Keratinocyte (primary cell): ENCODE measurements at places on chromosomes 7 and 10.

DNA sequence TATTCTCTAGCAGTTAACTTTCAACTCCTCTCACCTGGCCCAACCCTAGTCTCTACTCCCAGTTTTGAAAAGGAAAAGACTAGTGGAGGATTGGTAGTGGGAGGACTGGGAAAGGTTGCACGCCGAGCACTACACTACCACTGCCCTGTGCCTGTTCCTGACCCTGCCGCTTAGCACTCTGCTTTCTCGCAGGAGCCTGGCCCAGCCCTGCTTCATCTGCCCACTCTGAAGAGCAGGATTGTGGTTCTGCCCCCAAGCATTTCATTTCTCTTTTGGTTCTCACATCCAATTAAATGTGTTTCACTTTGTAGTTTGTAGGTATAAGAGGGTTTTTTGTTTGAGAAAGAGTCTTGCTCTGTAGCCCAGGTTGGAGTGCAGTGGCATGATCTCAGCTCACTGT is 31.5 kb upstream of the RBM20 start:
- DNase-seq = no peak
- no peak overlapping the region for H3K27ac ChIP-seq
- no peak overlapping the region for H3K4me3 ChIP-seq
- H3K27me3 ChIP-seq = peaks cover 3% of the 10 kb centered on the region
- peaks cover 4% of the 10 kb centered on the region for H3K4me1 ChIP-seq

GRCh38 chr7:25026156-25026555 is 46.2 kb upstream of the OSBPL3 start:
- H3K4me3 ChIP-seq = no peak overlapping the region
- no peak overlapping the region for H3K27ac ChIP-seq
- peaks cover 33% of the 10 kb centered on the region for H3K4me1 ChIP-seq
- H3K27me3 ChIP-seq = no peaks in the 10 kb centered on the region

DNA sequence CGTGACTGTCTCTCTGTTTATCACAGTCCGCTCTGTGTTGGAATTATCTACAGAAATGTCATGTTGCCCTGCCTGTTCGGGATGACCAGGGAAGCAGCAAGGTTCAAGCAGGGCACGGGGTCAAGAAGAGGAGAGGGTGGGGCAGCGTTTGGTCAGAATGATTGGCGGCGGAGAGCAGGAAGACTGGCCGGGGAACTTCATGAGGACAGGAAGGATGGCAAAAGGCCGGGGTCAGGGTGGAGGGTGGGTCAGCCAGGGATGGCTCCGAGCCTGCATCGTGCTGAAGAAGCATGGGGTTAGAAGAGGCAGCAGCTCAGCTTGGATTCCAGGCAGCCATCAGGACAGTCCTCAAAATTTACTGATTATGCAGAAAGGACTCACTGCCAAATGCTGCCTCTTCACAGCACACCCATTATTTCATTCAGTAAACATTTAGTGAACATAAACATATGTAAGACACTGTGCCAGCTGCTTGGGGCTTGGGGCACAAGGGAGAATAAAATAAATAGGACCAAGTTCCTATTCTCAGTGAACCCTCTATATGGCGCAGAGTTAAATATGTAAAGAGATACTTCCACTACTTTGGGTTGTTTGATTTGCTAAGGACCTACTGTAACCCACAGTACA is 42.8 kb downstream of the WNT2 start:
- H3K27ac ChIP-seq = no peak overlapping the region
- H3K36me3 ChIP-seq = no peaks in the 10 kb centered on the region
- no peak for DNase-seq
- H3K4me3 ChIP-seq = no peak overlapping the region

GRCh38 chr7:30835396-30835915 is 64.2 kb downstream of the MINDY4 start:
- no peaks in the 10 kb centered on the region for H3K36me3 ChIP-seq
- H3K4me3 ChIP-seq = no peak overlapping the region
- DNase-seq = no peak
- H3K4me1 ChIP-seq = no peaks in the 10 kb centered on the region
- H3K27ac ChIP-seq = no peak overlapping the region

DNA sequence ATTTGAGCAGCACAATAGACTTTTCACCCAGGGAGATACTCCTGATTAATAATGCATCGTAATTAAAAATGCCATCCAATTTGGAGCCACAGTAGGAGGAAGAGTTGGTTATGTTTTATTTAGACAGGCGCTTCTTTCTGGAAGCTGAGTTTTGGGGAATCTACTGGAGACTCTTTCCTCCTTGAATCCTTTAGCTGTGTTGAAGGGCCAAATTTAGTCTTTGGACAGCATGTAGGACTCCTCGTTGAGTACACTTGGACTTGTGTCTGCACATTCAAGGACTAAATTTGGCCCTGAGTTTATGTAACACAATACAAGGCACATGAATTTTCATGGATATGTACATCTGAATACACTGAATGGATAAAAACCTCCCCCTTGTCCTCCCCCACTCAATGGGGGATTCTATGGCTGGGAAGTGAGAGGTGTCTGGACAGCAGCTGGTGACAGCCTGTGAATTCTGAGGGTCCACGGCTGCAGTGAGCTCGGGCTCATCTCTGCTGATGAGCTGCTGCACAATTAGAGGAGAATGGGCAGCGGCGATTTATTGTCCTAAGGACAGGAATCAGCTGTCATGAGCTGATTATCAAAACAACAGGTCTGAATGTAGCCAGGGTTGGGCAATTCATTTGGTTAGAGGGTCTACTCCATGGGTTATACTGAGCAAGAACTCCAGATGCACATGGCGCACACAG is 95.2 kb downstream of the PRTFDC1 start:
- no peak overlapping the region for H3K4me3 ChIP-seq
- H3K4me1 ChIP-seq = peaks cover 15% of the 10 kb centered on the region
- no peak for DNase-seq
- no peaks in the 10 kb centered on the region for H3K36me3 ChIP-seq
- H3K27ac ChIP-seq = no peak overlapping the region
